Epithelial cell of umbilical artery (primary cell): ENCODE measurements at places on chromosomes 3 and 15. TPM values are rescaled to one million over a fixed set of nuclear protein-coding genes. Genes with fewer than 3 reads are reported as not detected.

AGBL1 gene
- total RNA-seq, result not detected in 2 replicates

CCDC39 gene
- total RNA-seq, result not detected in 2 replicates

LRIG1 gene
- total RNA-seq, result 48.1 and 79.0 TPM in 2 replicates

TMIE gene
- total RNA-seq, result under 0.01 and 0.15 TPM in 2 replicates

TBC1D23 gene
- 43.5 and 76.6 TPM in 2 replicates for total RNA-seq

CAMK2N2 gene
- 0.15 TPM in 1 of 2 replicates, not detected in the other for total RNA-seq
